ENCODE measurements at places on chromosomes 5 and 9. TPM values are rescaled to one million over a fixed set of nuclear protein-coding genes. Genes with fewer than 3 reads are reported as not detected.

PRLR gene
- total RNA-seq, result 8.2 TPM

ACTBL2 gene
- 0.16 TPM for total RNA-seq

CEL gene
- 0.58 TPM for total RNA-seq

DNA sequence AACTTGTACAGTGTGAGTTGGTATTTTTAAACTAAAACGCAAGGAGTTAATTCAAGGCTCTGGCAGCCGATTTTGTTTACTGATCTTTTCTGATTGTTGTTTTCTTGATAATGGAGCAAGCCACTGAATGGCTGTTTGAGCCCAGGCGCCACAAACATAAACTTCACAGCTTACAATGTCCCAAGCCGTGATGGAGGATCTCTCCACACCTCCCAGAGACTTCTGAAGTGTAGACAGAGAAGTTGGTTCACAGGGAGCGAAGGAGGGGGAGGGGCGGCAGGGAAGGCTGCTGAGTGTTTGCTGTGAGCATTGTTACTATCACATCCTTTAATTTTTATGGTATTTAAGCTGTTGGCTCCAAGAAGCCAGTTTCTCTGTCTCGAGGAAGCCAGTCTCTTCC, 14.7 kb downstream of the ISL1 start:
- no peak for DNase-seq

All from HT-29 (cell line).